H9 (cell line): ENCODE measurements at places on chromosomes 5 and 9.

- no peak for DNase-seq
These were observed 18.6 kb upstream of the IFNB1 start for GRCh38 chr9:21096172-21096900.

- no peak for DNase-seq
These were observed 78.4 kb downstream of the PLPP1 start for GRCh38 chr5:55456216-55456895.

GRCh38 chr9:127033789-127034188 is 88.6 kb downstream of the ANGPTL2 start:
- no peak for DNase-seq

DNA sequence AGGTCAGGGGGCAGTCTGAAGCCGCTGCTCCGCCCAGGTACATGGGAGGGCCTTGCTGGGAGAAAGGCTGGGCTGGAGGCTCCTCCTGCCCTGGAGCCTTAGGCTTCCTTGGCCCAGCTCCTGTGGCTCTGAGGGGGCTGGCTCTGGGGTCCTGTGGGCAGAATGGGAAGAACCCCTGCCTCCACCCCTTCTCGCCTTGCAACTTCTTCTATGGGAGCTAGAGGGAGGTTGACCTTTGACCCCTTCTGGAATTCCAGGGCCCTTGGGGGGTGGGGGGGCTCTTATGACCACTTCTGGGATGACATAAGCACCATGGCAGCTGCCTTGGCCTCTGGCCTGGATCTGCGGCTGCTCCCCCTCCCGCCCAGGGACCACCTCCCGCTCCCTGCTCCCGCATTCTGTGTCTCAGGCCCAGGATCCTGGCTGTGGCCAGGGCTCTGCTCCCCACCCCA is 32.2 kb downstream of the IER5L start:
- DNase-seq, result peak; percentile 74

DNA sequence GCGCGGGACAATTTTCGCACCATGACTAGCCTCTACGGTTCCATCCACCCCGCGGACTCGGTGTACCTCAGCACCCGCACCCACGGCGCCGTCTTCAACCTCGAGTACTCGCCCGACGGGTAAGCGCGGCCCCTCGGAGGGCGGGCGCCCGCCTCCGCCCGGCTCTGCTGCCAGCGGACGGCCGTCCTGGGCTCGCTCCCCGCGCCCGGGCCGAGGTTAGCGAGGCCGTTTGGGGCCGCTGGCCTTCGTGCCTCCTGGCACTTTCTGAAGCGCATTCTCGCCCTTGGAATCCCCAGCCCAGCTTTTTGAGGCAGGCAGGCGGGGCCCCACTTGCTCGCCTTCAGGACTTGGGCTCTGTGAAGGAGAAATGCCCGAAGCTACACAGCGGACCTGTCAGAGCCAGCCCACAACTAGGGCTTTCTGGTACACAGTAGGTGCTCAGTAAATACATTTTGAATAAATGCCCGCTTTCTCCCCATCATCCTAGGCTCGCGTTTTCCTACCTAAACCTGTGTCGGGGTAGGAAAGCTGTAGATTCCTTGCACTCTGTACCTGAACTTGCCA is 772 bp downstream of the DCAF10 start:
- peak; percentile 32 for DNase-seq

- no peak for DNase-seq
These were observed 321.8 kb upstream of the ADCY2 start for GRCh38 chr5:7074176-7074575.

DNA sequence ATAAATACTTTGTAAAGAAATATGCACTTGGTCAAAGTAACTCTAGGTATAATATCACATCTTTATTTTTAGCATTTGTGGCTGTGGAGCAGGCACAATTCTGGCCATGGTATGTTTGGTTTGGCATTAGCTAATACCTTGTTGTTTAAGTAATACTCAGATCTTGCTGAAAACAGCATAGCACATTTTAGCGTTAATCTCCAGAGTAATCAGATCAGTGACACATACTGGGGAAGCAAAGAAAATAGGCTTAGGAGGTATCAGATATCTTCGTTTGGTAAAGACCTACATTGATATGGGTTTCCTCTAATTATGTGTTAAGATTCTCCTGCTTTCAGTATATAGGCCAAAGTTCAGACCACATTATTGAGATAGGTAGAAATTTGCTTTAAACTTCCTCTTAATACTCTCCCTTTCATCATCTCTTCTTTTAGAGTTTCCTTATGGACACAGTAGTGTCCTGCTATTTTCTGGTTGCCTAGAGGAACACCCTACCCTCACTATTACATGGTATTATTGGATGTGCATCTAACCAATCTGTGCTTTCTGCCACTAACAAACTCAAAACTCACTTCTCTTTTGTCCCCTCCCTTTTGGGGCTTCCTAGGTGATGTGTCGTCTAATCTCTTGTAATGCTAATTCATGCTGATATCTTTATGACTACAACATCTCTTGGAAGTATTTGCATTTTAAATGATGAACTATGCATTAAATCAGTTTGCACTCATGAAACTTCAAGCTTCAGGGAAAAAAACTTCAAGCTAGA is 437.3 kb upstream of the ADAMTSL1 start:
- DNase-seq, result no peak

DNA sequence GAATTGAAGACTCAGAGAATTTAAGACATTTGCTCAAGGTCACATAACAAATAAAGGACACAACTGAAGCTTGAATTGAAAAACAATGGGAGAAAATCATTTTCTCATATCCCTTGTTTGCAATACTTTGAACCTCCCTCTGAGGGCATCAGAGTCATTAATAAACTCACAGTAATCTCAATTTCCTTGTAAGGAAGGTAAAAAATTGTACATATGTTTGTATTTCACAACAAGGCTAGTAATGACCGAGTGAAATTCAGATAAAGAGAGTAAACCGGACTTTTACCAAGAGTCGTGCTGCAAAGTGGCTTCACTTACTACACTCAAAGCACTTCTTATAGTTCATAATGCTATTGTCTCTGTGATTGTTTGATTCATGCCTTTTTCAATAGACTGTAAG is 665.0 kb downstream of the NR2F1-AS1 start:
- DNase-seq, result no peak

- DNase-seq, result no peak
These were observed 1146.3 kb downstream of the MAT2B start for GRCh38 chr5:164651546-164652275.

- DNase-seq, result no peak
These were observed 63.2 kb downstream of the SERINC5 start for GRCh38 chr5:80192507-80193241.

DNA sequence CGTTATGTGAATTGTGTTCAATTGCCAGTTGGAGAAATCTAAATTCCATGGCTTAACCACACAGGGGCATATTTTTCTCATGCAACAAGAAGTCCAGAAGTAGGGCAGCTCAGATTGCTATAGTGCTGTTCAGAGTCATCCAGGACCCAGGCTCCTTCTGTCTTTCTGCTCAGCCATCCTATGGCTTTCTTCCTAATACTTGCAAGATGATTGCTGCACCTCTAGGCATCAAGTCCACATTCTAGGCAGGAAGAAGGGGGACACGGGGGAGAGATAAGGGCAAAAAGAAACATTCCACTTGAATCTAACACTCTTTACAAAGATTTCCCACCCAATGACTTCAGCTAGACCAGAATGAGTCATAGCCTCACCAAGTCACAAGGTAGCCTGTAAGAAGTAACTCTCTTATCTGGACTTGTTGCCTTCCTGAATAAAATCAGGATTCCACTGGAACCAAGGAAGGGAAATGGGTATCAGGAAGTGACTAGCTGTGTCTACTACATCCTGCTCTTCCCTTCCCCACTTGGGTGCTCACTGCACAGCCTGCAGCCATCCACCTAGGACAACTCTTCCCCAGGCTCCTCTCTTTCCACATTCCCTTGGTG is 5.3 kb downstream of the ERAP2 start:
- no peak for DNase-seq

DNA sequence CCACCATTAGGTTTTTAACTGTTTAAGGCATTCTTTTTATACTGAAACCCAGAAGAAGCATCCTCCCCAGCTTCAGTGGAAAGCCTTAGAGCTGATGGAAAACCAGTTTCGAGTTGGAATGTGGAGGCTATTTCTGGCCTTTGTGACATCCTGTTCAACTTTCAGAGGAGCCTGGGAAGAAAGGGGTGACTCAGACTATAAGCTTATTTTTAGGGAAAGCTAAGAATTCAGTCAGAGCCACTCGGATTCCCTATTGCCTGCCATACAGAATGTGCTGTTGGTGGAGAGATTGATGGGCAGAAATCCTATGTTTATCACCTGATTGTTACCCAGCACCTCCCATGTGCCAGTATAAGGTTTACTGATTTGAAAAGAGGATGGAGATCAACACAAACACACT is 19.8 kb downstream of the PALM2AKAP2 start:
- DNase-seq, result no peak

DNA sequence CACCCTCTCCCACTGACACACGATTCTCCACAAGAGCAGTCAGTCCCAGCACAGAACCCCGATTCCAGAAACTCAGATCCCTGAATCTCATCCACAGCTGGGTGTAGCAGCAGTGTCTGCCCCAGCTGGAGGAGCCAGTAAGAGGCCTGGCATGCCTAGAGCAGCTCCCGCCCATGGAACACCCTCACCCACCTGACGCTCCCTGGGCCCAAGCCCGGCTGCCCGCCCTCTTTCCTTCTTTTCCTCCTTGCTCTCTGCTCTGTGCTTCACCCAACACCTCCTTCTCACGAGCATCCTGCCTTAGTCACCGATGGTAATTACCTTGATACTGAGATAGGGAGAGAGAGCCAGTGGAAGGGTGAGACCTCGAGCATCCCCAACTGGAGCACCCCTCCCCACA is 8.7 kb downstream of the PCDH1 start:
- no peak for DNase-seq

DNA sequence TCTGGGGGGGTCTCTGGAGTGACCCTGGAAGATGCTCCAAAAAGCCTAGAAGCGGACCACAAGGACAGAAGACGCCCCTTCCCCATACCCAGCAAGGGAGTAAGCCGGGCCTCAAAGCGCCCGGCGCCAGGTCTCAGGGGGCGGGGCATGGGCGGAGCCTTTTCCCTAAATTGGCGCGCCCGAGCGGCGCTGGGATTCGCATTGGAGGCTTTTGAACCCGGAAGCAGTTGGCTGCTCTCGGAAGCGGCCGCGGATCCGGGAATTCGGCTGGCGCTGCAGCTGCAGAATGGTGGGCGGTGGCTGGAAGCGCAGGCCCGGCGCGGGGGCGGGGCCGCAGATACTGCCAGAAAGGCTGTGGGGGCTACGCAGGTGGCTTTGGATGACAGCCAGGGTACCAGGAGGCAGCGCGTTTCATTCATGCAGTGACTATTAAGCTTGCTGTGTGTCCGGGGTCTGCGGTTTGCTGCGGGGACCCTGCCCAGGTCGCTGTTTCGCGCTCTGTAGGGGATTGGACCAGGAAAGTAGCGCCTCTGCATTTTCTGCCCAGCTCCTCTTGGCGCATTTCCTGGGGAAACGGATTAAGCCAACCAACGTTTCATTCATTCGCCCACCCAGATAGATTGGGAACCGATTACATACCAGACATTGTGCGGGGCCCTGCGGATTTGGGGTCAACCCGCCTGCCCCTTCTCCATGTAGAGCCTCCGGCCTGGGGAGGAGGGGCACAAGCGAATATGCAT is 83.0 kb upstream of the FREM1 start:
- DNase-seq, result peak; percentile 97

DNA sequence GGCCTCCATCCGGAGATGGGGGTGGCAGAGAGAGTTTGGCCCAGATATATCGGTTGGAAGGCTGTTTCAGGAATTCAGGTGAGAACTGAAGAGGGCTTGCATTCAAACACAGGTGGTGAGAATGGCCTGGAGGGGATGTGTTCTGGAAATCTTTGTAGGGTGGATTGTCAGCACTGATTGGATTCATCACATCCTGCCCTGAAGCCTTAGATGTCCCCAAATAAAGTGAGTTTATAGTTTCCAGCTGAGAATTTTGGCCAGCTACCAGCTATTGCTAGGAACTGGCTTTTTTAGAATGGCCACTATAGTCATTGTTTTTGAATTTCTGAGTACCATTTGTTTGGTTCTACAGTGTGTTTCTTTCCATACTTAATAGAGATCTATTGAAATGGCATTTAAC is 46.1 kb upstream of the ANKH start:
- no peak for DNase-seq

GRCh38 chr5:100904259-100904861 is 1.3 kb upstream of the ST8SIA4 start:
- DNase-seq, result peak; percentile 32
